Lower lobe of right lung (tissue), 2 donors: ENCODE measurements at places on chromosomes 5 and 9. TPM values are rescaled to one million over a fixed set of nuclear protein-coding genes. Genes with fewer than 3 reads are reported as not detected.

DNA sequence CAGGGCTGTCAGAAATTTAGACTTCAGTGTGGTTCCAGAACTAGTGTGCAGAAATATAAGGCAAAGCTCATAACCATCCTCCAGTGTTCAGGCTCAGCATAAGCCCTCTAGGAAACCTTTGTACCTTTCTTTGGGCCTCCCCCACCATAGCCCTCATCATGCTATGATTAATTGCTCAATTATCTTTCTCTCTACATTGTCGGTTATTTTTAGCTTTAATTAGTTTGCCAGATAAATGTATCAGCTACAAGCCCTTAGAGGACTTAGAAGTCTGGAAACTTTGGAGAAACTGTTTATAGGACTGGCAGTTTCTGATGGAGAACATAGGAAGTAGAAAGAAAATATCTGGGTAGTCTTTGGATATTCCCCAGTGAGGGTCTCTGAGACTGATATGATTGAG, 43.5 kb upstream of the TNC start:
- H3K4me1 ChIP-seq, result no peaks in the 10 kb centered on the region
- no peak overlapping the region for H3K27ac ChIP-seq
- no peaks in the 10 kb centered on the region for H3K36me3 ChIP-seq
- DNase-seq, result no peak

DNA sequence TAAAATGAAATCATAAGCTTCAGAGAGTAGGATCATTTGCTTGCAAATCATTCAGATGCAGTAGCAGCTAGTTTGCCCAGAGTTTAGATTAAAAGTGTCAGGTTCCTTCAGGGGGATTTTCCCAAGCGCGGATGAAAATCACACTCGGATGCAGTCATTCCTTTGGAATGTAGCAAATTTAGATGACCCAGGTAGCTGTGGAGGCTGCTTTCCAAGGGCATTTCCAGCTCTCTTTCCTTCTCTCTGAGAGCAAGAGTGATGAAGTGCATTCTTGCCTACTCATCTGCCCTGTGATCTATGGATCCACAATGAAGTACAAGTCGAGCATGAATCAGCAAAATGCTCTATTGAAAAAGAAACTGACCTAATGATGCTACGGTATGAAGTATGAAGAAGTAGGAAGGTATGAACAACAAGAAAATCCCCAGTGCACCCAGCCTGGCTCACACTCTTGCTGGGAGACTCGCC, 200.2 kb downstream of the PLK2 start:
- H3K27ac ChIP-seq, result no peak overlapping the region
- H3K4me1 ChIP-seq, result peaks cover 7% of the 10 kb centered on the region
- no peaks in the 10 kb centered on the region for H3K27me3 ChIP-seq
- H3K4me3 ChIP-seq, result no peak overlapping the region
- no peak for DNase-seq
- H3K36me3 ChIP-seq, result no peaks in the 10 kb centered on the region

DNA sequence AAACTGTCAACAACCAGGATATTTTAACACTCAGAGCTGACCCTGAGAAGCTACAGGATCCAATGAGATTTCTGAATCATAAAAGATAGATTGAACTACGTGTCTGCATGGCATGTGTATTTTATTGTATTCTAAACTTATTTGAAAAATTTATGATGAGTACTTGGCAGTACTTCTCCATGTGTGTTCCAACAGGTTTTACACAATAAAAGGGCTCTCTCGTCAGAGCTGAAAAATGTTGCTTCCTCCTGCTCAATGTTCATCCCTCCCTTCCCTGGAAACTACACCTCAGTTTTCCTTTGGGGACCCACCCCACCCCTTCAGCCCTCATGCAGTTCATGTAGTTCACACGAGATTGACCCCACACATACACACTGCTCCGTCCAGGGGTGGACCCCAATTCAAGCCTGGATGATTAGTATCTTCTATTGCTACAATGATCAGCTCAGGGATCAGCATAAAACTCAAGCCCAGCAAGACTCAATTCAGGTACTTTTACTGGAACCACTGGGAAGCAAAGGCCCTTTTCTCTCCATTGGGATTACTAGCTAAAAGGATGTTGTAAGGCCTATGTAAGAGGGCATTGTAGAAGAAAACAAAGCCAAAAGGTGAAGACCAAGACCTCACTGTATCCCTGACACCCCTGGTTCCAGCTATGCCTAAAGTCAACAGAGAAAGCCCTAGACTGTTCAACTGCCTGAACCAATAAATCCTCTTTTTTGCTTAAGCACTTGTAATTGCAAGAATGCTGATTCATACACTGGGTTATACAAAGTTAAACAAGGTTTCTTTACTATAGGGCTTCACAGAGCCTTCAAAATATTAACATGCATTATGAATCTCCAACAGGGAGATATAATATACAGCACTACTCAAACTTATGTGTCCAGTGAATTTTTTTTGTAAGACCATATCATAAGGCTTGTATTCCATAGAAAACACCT, 112.6 kb downstream of the SAXO1 start:
- H3K36me3 ChIP-seq, result no peaks in the 10 kb centered on the region
- H3K4me1 ChIP-seq, result no peaks in the 10 kb centered on the region
- no peak overlapping the region for H3K4me3 ChIP-seq
- H3K27me3 ChIP-seq, result no peaks in the 10 kb centered on the region
- no peak overlapping the region for H3K27ac ChIP-seq

Gene CDKN2B-AS1
- total RNA-seq, result 2.4 TPM

- H3K4me3 ChIP-seq, result peak overlapping the region; percentile 90
- no peaks in the 10 kb centered on the region for H3K27me3 ChIP-seq
Observed at GRCh38 chr9:128770286-128771030, 1.3 kb downstream of the ZER1 start.

DNA sequence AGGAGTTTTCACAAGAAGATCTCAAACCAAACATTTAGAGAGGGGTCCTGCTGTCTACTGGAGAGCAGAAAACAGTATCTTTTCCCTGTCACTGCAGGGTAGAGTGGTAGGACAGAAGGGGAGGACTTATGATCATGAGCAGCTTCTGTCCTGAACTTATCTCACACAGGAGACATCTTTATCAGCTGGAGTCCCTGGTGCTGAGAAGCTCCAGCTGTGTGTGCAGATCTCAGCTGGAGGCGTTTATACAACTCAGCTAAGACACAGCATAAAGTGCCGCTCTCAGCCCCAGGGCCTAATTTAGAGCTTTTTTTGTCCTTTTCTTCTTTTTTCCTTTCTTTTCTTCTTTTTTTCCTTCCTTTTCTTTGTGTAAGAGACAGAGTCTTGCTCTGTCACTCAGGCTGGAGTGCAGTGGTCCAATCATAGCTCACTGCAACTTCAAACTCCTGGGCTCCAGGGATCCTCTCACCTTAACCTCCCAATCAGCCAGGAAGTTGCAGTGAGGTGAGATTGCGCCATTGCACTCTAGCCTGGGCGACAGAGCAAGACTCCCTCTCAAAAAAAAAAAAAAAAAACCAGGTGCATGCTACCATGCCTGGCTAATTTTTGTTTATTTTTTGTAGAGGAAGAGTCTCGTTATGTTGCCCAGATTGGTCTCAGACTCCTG, 31.9 kb downstream of the CCDC125 start:
- no peak overlapping the region for H3K4me3 ChIP-seq
- H3K27me3 ChIP-seq, result no peaks in the 10 kb centered on the region
- no peak overlapping the region for H3K27ac ChIP-seq
- H3K4me1 ChIP-seq, result no peaks in the 10 kb centered on the region
- H3K36me3 ChIP-seq, result peaks cover 16% of the 10 kb centered on the region

Gene HSPB3
- total RNA-seq, result not detected
